ENCODE measurements at places on chromosomes 1 and 21.

DNA sequence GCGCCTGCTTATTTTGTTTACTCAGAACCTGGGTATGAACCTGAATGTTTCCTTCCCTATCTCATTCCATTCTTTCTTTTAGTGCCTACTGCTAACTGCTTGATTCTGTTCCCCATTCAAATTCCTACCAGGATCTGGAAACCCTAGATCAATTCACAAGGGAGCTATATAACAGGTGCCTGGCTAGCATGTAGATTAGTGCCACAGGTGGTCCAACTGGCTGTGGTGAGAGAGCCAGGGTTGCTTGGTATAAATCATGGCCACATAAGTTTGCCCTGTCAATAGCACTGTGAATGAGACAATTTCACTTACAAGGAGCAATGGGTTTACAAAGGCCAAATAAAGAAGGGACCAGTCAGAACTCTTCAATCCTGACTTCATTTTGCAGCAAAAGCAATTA lies 6.6 kb upstream of the PRPF38B start:
- no peak for DNase-seq

DNA sequence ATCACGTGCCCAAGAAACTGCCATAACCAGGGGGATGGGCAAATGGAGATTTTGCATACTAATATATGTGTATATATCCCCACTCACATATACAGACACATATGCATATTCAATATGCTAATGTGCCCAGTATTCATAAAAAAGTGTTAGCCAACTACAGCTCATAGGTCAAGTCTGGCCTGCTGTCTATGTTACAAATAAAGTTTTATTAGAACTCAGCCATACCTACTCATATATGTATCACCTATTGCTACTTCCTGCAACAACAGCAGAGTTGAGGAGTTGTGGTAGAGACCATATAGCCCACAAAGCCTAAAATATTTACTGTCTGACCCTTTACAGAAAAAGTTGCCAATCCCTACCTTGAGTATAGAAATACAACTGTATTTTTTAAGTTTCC lies 93.3 kb downstream of the SDCCAG8 start:
- no peak for DNase-seq

- no peak for DNase-seq
Observed at GRCh38 chr1:190595438-190595837, 117.8 kb upstream of the BRINP3 start.

- DNase-seq: no peak
Observed at GRCh38 chr1:245386297-245386971, 231.6 kb downstream of the KIF26B start.

DNA sequence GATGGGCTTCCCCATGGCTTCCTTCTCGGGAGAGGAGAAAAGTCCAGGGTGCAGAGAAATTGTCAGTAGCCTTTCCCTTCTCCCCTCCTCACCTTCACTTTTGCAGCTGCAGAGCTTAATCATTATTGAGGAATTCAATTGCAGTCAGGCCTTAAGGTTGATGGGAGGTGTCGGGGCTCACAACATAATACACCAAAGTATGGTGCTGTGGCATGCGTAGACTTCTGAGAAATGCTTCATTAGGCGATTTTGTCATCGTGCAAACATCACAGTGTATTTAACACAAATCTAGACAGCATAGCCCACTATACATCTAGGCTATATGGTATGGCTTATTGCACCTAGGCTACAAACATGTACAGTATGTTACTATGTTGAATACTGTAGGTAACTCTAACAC lies 100.2 kb upstream of the PPM1J start:
- DNase-seq: no peak

- no peak for DNase-seq
Observed at GRCh38 chr1:226104671-226105121, 42.2 kb downstream of the H3-3A start.

GRCh38 chr1:162954824-162955223 lies 93.8 kb upstream of the CCDC190 start:
- no peak for DNase-seq

DNA sequence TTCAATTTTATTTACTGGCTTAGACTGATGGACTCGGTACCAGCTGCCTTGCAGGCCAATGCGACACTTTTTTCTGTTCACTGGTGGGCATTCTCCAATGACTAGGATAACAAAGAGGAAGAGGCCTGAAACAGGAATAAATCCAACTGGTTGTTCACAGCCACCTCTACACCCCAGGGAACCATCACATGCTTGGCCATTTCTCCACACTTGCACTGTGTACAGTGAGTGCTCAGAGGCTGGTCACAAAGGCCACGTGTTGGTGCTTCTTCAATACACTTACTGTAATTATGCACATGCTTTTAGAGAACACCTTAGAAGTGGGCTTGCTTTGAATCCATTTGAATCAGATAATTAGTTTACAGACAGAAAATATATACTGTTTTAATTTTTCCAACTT lies 113.4 kb downstream of the FAM78B start:
- no peak for DNase-seq

DNA sequence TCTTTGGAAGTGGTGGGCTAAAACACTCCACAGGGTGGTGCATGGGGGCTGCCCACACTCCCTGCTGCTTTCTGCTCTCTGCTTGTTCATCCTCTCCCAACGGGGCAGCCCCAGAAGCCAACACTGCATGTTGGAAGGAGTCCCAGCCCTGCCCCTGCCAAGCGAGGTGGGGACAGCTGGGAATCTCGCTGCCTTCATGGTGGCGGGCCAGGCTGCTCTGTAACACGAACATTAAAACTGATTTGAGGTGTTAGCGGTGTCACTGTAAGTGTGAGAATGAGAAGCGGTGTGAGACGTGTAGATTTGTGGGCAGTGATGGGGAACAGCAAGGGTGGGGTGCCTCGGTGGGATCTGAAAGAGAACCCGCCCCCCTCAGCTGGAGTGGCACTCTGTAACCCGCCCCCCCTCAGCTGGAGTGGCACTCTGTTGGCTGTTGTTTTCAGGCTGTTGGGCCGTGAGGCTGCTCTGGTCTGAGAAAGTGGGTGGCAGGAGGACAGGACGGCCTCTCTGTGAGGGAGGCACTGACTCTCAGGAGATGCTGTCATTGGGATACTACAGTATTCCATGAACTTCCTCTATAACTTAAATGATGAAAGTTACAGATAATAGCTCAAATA lies 80.9 kb downstream of the PCBP3 start:
- no peak for DNase-seq

GRCh38 chr21:43619856-43620255 lies 39.4 kb downstream of the HSF2BP start:
- no peak for DNase-seq

DNA sequence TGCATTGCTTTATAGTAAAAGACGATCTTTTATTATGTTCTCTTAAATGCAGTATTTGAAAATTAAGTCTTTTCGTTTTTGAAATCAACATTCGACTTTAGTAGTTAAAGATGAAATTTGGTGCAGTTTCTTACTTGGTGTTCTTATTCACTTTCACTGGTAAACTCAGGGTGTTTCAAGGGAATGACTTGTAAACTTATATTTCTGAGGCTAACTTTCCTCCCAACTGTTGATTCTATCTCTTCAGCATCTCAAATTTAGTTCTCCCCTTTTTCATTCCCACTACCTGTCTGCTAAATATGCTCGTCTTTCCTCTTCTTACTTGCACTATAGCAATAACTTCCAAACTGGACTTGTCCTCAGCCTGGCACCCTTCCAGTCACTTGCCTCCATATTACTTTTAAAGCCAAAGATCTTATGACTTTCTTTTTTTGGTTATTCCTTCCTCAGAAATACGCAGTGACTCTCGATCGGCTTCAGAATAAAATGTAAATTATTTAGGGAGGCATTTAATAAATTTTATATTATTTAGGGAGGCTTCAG lies 988 bp downstream of the SLC35A3 start:
- no peak for DNase-seq

- no peak for DNase-seq
Observed at GRCh38 chr21:28731700-28732321, 260.9 kb downstream of the LTN1 start.

DNA sequence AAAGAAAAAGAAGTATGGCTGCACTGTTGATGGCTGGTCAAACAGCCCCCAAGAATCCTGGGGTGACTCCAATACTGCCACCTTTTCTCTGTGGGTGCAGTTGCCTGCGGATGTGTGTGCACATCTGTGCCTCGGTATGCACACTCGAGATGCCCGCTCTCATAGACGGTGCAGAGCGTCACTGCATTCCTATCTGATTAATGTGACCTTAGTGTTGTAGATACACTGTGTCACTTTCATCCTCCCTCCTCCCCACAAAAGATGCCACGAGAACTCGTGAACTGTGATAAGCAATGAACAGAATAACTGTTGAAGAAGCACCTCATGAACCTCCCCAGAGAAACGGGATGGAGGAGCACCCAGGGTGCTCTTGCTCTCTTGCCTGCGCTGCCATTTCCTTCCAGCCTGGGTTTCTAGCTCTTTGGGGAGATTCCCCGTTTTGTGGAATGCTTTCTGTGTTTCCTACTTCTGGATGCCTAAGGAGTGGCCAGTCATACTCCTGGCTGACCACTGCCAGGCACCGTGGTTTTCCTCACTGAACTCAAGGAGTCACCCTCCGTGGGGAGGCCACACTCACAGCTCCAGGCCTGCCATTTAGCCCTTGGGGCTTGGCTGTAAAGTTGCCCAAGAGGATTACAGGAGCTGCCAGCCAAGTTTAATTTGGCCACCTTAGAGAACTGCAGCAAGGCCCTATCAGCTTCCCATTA lies 32.0 kb downstream of the NTPCR start:
- no peak for DNase-seq

GRCh38 chr1:1399872-1400575 lies 889 bp upstream of the CCNL2 start:
- DNase-seq: no peak

DNA sequence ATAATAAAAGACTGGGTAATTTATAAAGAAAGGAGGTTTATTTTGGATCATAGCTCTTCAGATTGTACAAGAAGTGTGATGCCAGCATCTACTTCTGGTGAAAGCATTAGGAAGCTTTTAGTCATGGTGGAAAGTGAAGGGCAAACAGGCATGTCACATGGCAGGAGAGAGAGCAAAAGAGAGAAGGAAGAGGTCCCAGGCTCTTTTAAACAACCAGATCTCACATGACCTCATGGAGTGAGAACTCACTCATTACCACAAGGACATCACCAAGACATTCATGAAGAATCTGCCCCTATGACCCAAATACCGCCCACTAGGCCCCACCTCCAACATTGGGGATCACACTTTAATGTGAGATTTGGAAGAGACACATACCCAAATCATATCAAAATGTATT lies 10.0 kb downstream of the RPTN start:
- DNase-seq: no peak

- no peak for DNase-seq
Observed at GRCh38 chr21:24423546-24423945, 1183.7 kb downstream of the MRPL39 start.

DNA sequence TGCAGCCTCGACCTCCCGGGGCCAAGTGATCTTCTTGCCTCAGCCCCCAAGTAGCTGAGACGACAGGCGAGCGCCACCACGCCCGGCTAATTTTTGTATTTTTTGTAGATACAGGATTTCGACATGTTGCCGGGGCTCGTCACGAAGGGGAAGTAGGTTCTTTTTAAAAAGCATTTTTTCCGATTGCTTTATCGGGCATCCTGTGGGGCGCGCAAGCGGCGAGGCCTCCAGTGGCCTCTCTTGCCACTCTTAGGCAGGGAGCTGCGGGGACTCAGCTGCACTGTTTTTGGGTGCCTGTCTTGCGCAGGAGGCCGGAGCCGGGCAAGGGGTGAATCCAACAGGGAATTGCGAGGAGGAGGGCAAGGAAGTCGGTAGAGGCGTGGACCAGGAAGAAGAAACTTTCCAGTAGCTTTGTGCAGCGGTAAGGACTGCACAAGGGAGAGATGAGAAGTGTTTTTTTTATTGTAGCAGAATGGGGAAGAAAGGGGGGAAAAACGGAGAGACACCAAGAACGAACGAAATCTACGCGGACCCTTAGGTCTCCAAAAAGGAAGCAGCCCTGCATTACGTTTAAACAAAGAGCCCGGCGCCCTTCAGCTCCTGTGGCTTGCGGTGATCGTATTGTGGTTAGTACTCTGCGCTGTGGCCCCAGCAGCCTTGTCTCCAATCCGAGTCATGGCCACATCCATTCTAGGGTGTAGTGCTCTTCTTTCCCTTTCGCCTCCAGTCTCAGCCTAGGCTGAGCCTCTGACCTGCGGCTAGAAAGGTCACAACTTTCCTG lies 164.8 kb downstream of the PPIAL4G start:
- DNase-seq: no peak

DNA sequence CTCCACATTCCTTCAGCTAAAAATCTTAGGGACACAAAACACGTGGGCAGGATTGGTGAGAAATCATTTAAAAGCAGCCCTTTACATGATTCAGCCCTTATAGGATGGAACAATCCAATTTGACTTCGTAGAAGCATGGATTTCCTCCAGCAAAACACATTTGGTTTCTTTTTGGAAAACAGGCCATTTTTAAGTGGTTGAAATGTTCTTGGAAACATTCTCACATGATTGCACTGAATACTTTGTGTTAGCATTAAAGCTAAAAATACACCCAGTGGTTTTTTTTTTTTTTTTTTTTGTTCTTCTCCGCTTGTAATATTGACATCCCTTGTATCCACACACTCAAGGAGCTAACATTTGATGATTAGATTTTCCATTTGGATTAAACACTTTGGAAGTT lies 42.1 kb upstream of the ABCG1 start:
- DNase-seq: no peak

- no peak for DNase-seq
Observed at GRCh38 chr1:212484701-212485570, 52.2 kb downstream of the NENF start.

DNA sequence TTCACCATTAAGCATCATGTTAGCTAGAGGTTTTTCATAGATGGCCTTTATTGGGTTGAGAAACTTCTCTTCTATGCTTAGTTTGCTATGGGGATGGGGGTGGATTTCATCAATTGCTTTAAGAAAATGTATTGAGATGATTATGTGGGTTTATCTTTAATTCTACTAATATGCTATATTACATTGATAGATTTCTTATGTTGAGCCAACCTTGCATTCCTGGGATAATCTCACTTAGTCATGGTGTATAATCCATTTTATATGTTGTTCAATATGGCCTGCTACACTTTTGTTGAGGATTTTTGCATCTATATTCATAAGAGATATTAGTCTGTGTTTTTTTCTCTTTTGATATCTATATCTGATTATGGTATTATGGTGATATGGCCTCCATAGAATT lies 70.7 kb downstream of the MAP3K7CL start:
- DNase-seq: no peak

DNA sequence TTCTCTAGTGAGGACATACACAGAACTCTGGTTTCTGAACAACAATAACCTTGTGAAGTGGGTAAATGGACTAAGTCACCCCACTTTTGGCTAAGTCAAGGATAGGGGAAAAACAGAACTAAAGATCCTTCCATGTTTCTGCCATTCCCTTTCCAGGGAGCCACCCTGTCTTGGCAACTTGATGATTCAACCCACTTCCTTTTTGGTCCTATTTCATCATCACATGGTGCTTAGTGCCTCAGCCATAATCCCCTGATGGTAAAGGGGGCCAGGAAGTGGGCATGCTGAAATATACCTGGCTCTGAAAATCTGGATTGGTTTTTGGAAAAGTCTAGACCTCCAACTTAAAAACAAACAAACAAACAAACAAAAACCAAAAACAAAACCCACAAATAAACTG lies 206.4 kb upstream of the FOXD3 start:
- no peak for DNase-seq

GRCh38 chr1:244897476-244898254 lies 33.3 kb upstream of the HNRNPU start:
- DNase-seq: no peak

- DNase-seq: no peak
Observed at GRCh38 chr1:173749137-173749536, 34.4 kb downstream of the KLHL20 start.
